ENCODE measurements at places on chromosomes 4 and X. TPM values are rescaled to one million over a fixed set of nuclear protein-coding genes. Genes with fewer than 3 reads are reported as not detected.

The TCEAL1 gene
- total RNA-seq: 44.8 TPM

The TLR3 gene
- total RNA-seq: 3.7 TPM

The PCDH7 gene
- total RNA-seq: 65.0 TPM

The ARHGAP6 gene
- 9.2 TPM for total RNA-seq

The C4orf50 gene
- total RNA-seq: 0.10 TPM

The GRXCR1 gene
- total RNA-seq: not detected

The GAR1 gene
- total RNA-seq: 9.0 TPM

The ACSL4 gene
- total RNA-seq: 38.1 TPM

The CDKL2 gene
- 1.1 TPM for total RNA-seq

The GPRASP3 gene
- total RNA-seq: 9.3 TPM

The SMIM10L2A gene
- 1.4 TPM for total RNA-seq

The KLB gene
- not detected for total RNA-seq

The TAF7L gene
- total RNA-seq: 0.82 TPM

The MMAA gene
- 7.4 TPM for total RNA-seq

The UGT2B17 gene
- not detected for total RNA-seq

The CFAP47 gene
- total RNA-seq: 0.10 TPM

The CHIC1 gene
- 22.3 TPM for total RNA-seq

The ZNF157 gene
- 0.92 TPM for total RNA-seq

The FDCSP gene
- not detected for total RNA-seq

The KCNIP4 gene
- 0.31 TPM for total RNA-seq

The SSX2B gene
- total RNA-seq: not detected

The CTAG1B gene
- total RNA-seq: not detected

The PSAPL1 gene
- total RNA-seq: 0.51 TPM

The POF1B gene
- 6.3 TPM for total RNA-seq

The NAA10 gene
- 47.8 TPM for total RNA-seq

The OTUD6A gene
- total RNA-seq: not detected

The ETDA gene
- not detected for total RNA-seq

The ADRA2C gene
- 0.92 TPM for total RNA-seq

The SLC38A5 gene
- 3.7 TPM for total RNA-seq

The ADGRL3 gene
- 33.3 TPM for total RNA-seq

The FGA gene
- total RNA-seq: not detected

The CD40LG gene
- total RNA-seq: not detected

The WDR13 gene
- total RNA-seq: 100 TPM

The PRPS1 gene
- 32.8 TPM for total RNA-seq

The CXCL9 gene
- total RNA-seq: not detected

The RAB40A gene
- total RNA-seq: 0.31 TPM

The LRP2BP gene
- total RNA-seq: 7.6 TPM

The IL3RA gene
- total RNA-seq: 10.7 TPM

The CXCL8 gene
- total RNA-seq: 9.6 TPM

The MAGEA12 gene
- total RNA-seq: not detected

All from tongue (tissue), 3 donors.